ENCODE measurements at places on chromosomes 5 and 9.

- no peak for DNase-seq
These were observed 33.3 kb downstream of the GLIS3 start for GRCh38 chr9:4266602-4267001.

DNA sequence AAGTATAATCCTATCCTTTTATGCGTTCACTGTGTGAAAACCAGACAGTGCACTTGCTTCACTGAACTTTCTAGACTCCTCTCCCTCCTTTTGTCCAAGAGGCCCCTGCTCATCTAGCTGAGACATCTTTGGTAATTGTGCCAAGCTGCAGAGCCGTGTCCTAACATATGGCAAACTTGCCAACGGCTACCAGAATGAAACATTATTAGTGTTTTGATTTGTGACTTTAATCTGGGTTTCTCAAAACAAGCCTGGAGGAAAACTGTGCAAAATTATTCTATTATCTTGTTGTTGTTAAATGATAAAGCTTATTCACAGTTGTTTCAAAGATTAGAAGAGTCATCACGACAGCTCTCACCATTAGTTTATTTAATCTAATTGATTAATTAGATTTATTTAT is 79.0 kb upstream of the RETREG1 start:
- no peak for DNase-seq

GRCh38 chr5:32964261-32964660 is 253.1 kb downstream of the NPR3 start:
- no peak for DNase-seq

- no peak for DNase-seq
These were observed 619.7 kb upstream of the ARRDC3 start for GRCh38 chr5:92002721-92003274.

GRCh38 chr5:118891252-118891651 is 97.1 kb downstream of the DTWD2 start:
- no peak for DNase-seq

DNA sequence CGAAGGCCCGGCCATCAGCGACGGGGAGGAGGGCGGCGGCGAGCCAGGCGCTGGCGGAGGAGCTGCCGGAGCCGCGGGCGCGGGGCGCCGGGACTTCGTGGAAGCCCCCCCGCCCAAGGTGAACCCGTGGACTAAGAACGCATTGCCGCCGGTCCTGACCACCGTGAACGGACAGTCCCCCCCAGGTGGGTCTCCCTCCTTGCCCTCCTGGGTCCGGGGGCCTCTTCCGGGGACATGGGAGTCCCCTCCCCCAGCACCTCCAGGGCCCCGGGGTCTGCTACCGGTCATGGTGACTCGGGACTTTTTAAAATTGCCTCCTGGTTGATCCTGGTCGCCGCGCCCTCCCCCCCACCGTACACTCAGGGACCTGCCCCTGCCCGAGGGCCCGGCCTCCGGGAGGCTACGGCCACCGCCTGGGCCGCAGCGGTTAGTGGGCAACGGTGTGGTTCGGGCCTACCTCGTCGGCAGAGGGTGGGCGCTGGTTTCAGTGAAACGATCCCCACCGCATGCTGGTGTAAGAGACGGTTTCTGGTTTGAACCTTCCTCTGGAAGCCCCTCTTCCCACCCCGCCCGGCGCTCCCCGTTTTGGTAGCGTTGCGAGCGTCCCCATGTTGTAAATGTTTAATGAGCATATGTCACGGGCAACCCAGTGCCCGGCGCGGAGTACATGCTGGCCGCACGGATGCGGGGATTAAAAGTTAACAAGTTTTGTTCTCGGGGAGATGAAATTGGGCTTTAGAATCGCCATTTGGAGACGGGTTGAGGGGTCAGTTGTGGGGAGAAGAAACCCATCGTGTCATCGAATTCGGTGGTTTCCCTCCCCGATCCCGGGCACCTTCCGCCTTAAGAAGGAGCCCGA is 1.1 kb downstream of the LARP1 start:
- no peak for DNase-seq

DNA sequence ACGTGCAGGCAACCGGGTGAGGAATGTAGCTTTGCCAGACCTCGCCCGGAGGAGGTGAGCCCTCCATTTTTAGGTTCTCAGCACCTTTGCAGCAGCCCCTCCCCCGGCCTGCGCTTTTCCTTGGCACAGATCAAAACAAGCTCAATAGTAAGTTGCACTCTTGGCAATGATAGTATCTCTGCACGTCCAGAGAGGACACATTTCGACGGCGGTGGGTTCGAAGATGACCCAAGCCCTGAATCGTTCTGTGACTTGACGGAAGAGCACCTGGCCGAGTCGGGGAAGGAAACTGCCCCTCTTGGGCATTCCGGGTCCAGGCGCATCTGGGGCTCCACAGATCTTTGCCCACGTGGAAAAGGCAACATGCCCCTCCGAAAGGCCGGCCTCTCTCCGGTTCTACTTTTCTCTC is 904 bp downstream of the GDNF start:
- no peak for DNase-seq

DNA sequence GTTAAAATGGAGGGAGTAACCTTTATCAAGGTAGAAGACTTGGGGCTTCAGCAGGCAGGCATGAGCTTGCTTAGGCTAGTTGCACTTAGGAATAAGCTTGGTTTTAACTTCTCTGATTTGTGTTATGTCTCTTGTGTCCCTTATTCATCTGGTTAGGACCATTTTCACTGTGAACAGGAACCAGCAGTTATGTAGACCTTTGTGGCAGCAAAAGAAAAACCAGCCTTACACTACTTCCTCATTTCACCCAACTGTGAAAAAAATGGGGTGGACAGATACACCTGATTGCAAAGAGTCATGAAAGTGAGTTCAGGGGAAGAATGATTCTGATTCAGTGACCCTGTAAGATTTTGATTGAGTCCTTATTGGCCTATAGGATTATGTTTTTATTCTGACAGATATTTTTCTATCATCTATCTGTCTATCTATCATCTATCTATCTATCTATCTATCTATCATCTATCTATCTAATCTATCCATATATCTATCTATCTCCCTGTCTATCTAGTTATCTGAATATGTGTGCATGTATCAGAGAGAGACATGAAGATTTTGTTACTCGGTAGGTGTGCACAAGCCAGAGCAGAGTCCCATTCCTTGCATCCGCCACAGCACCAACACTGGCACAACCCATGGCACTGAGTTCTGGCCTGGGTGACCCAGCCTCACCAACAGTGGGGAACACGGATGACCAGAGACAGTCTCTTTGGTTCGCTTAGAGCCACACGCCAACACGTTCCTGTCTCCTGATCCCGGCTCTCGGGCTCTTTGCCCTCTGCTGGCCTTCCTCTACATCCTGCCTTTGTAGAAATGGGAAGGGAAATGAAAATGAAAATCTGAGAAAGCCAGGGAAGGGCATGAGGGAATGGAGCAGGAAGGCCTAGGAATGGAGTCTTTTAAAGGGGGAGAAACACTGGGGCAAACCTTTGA is 1.3 kb upstream of the ZNF366 start:
- DNase-seq = no peak

GRCh38 chr5:2852446-2852845 is 101.0 kb upstream of the IRX2 start:
- DNase-seq = no peak

GRCh38 chr9:99811598-99812383 is 9.9 kb upstream of the NR4A3 start:
- DNase-seq = no peak

GRCh38 chr5:100165309-100165708 is 369.9 kb upstream of the FAM174A start:
- DNase-seq = no peak
